ENCODE measurements at places on chromosomes 4 and X. TPM values are rescaled to one million over a fixed set of nuclear protein-coding genes. Genes with fewer than 3 reads are reported as not detected.

CSAG2 gene
- not detected for total RNA-seq

ARAP2 gene
- 12.2 TPM for total RNA-seq

SLC6A8 gene
- total RNA-seq: 44.2 TPM

LYAR gene
- total RNA-seq: 4.7 TPM

HSD17B10 gene
- total RNA-seq: 21.5 TPM

GABRG1 gene
- under 0.01 TPM for total RNA-seq

LRCH2 gene
- total RNA-seq: 5.2 TPM

RNF175 gene
- not detected for total RNA-seq

DUSP21 gene
- total RNA-seq: not detected

FHDC1 gene
- total RNA-seq: 0.75 TPM

PRRG3 gene
- not detected for total RNA-seq

GAB3 gene
- total RNA-seq: 2.9 TPM

LONRF3 gene
- 11.0 TPM for total RNA-seq

MAGED1 gene
- total RNA-seq: 74.5 TPM

EPHA5 gene
- not detected for total RNA-seq

VCX2 gene
- total RNA-seq: not detected

HSFX3 gene
- total RNA-seq: not detected

BGN gene
- total RNA-seq: 1,387 TPM

RPS6KA6 gene
- 4.5 TPM for total RNA-seq

L1CAM gene
- total RNA-seq: 25.8 TPM

EFHC2 gene
- not detected for total RNA-seq

DCAF4L1 gene
- total RNA-seq: 0.11 TPM

ARX gene
- total RNA-seq: not detected

CXCR3 gene
- total RNA-seq: not detected

SERTM2 gene
- total RNA-seq: not detected

SPP1 gene
- total RNA-seq: 0.75 TPM

PABPC1L2B gene
- total RNA-seq: not detected

CLNK gene
- not detected for total RNA-seq

CD38 gene
- 1.4 TPM for total RNA-seq

NXF3 gene
- not detected for total RNA-seq

MAGEA4 gene
- not detected for total RNA-seq

S100G gene
- total RNA-seq: not detected

BRS3 gene
- not detected for total RNA-seq

HPGD gene
- 4.2 TPM for total RNA-seq

BEX2 gene
- total RNA-seq: 2.0 TPM

GYG2 gene
- 0.64 TPM for total RNA-seq

TREX2 gene
- total RNA-seq: 0.21 TPM

NUDT9 gene
- total RNA-seq: 35.9 TPM

CT45A5 gene
- not detected for total RNA-seq

P2RY8 gene
- 2.2 TPM for total RNA-seq

GPR101 gene
- not detected for total RNA-seq

JCHAIN gene
- 4.0 TPM for total RNA-seq

EPGN gene
- total RNA-seq: not detected

INTS6L gene
- total RNA-seq: 11.9 TPM

PHOX2B gene
- not detected for total RNA-seq

HAUS3 gene
- 9.0 TPM for total RNA-seq

THOC2 gene
- total RNA-seq: 33.5 TPM
